ENCODE measurements at places on chromosomes 12 and 14.

- peak; percentile 74 for DNase-seq
Observed at GRCh38 chr14:99758121-99758821, 34.9 kb upstream of the EML1 start.

DNA sequence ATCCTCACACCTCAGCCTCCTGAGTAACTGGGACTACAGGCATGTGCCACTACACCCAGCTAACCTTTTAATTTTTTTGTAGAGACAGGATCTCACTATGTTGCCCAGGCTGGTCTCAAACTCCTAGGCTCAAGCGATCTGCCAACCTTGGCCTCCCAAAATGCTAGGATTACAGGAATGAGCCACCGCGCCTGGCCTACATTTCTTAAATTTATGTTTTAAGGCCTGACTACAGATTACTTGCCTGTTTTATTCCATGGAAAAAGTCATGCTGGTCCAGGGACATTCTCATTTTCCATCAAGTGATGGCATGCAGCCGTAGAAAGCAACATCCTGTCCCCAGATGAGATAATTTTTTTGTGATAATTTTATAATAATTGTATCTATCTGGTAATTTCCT is 6.1 kb downstream of the CD9 start:
- DNase-seq, result no peak

DNA sequence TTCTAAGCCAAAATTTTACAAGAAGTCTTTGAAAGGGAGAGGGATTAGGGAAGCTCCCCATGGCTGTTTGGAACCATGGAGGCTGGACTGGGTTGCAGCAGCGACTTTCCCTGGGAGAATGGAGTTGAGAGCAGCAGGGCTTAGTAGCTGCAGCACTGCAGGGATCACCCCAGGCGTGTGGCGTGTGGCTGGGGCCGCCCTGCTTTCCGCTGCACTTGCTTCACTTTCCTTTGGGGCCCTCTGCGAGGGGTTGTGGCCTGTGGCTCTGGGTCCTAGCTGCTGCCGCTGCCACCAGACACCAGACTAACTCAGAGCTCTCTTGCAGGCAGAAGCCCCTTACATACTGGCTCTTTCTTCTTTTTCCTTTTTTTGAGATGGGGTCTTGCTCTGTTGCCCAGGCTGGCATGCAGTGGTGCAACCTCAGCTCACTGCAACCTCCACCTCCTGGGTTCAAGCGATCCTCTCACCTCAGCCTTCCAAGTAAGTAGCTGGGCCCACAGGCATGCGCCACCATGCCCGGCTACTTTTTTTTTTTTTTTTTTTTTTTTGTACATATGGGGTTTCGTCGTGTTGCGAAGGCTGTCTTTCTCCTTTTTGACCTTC is 25.4 kb downstream of the CCDC62 start:
- DNase-seq, result no peak

GRCh38 chr14:70359076-70359424 is 433 bp downstream of the COX16 start:
- DNase-seq, result no peak

DNA sequence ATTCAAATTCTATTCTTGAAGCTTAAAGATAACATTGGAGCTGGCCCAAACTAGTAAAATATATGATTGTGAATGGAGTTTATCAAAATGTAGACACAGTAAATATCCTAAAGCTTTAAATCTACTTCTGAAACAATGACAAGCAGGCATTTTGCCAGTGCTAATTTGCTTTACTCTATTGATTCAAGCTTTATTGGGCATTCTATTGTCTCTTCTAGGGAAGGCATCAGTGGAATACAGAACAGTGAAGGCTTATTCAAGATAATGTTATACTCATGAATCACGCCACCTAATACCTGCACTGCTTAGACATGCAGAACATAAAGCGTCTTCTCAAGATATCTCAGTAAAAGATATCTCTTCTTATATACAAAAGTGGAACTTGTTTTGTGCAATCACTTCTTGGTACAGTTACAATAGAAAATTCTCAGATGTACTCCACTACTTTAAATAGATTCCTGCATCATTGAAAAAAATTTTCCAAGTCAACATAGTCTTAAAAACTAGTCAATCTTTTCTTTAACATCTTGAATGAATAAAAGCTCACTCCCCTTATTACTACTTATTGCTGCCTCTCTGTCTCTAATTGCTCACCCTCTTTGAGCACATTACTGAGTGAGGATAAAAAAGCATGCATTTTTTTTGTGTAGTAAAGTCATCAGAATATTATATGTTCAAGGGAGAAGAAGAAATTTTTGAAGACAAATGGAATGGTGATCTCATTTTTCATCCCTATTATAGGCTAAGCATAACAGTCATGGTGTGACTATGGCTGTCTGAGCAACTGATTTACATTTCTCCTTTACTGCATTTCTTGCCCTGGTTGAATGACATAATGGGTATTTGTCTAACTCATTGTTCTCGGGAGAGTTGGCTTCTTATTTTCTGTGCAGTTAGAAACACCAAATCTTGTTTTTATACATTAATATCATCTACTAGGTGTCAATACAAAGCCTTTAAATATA is 98.0 kb upstream of the E2F7 start:
- no peak for DNase-seq

DNA sequence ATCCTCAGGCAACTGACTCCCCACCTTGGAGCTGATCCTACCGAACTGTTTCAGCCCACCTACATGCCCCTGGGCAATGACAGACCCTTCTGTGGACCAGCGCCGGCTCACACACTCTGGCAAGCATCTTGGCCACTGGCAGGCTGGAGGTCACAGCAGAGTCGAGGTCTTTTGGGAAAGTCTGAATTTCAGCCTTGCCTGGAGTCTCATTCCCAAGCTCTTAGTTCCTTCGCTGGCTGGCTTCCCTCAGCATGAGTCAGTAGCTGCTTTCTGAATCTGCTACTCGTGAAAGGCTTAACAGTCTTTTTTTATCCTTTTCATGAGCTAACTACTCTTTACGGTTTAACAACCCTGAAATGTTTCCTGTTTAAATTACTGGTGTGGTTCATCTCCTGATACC is 44.5 kb downstream of the ASCL4 start:
- DNase-seq, result no peak

- DNase-seq, result no peak
Observed at GRCh38 chr12:101794574-101794973, 36.2 kb downstream of the GNPTAB start.

- DNase-seq, result no peak
Observed at GRCh38 chr12:39176356-39176755, 266.6 kb downstream of the KIF21A start.

DNA sequence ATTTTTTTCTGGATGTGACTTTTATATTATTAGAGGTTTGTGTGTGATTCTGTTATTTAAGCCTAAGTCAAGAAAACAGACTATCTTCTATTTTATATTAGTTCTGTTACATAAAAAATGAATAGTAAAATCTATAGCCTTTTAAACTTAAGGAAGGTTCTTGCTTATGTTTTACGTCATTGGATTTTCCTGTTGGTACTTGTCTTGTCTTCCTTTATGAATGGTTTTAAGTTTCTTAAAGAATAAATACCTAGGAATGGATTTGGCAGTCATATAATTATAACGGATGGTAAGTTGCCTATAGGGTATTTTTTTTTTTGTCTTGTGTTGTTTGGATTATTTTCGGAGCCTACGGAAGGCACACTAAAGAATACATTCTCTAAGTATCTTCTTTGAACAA is 161.8 kb upstream of the PTPRQ start:
- DNase-seq, result no peak

GRCh38 chr12:115375186-115375991 is 691.4 kb upstream of the TBX3 start:
- DNase-seq, result no peak

- no peak for DNase-seq
Observed at GRCh38 chr14:24851406-24851805, 198.5 kb downstream of the STXBP6 start.

GRCh38 chr14:32033543-32033942 is 43.6 kb upstream of the ARHGAP5 start:
- DNase-seq, result no peak

- DNase-seq, result no peak
Observed at GRCh38 chr14:52148371-52148770, 79.5 kb upstream of the NID2 start.

DNA sequence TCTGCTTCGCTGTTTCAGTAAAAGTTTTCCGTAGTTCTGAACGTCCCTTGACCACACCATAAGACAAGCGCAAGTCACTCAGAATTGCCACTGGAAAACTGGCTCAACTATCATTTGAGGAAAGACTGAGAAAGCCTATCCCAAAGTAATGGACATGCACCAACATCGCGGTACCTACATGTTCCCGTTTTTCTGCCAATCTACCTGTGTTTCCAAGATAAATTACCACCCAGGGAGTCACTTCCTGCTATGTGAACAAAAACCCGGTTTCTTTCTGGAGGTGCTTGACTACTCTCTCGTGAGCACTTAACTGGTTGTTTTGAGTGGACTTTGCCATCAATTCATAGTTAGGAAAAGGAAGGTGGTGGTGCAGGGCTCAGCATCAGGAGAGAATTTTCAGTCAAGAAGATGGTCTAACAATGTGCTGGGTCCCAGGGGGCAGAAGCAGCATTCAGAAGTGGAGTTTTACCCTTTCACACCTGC is 1.4 kb downstream of the EGLN3 start:
- no peak for DNase-seq

- DNase-seq, result no peak
Observed at GRCh38 chr12:712172-712863, 40.1 kb upstream of the WNK1 start.

DNA sequence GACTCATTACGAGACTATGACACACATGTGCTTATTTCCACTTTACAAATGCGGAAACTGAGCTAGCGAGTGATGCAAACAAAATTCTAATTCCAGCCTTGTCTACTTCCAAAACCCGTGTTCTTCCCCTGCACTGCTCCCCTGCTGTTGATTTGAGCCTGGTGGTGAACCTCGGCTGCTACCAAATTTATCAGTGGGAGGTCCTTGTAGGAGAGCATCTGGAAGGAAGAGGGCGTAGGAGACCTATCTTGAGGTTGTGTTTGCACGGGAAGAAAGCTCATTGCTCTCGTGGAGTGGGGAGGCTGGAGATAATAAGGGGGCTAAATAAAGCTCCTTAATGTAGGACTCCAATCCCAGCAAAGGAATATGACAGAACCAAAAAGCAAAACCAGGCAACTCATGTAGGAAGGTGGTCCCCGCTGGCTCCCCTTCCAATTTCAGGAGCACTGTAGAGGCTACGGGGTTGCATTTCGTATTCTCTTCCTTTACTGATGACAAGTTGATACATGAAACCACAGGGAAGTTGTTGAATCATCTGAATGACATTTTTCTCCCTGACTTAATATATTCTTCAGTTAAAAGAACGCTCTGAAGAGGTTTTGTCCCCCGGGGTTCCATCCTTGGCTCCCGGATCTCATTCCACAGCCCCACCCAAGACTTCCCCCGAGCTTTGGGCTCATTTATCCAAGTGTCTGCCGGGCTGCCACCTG is 52.6 kb downstream of the FZD10 start:
- no peak for DNase-seq

- no peak for DNase-seq
Observed at GRCh38 chr14:49199159-49199558, 387.0 kb downstream of the RPS29 start.

GRCh38 chr14:67820428-67820971 is 921 bp downstream of the RAD51B start:
- no peak for DNase-seq

DNA sequence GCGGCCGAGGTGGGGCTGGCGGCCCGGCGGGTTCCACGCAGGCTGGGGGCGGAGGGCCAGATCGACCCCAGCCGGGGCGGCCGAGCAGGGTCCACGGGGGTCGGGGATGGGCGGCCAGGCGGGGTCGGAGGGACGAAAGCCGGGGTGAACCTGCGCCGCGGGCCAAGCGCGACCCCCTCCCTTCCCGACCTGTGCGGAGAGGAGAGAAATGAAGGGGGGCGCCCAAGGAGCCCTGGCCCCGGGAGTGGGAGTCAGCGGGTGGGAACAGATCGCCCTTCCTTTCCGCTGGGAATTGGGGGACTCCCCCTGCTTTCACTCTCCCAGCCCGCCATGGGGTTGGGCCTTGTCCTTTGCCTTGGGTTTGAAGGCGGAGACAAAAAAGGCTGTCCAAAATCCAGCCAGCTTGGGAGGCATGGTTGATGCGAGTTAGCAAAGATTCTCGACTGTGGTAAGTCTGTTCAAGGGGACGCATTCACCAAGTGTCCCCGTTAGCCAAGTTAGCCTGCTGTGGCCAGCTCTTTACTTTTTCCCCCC is 559 bp upstream of the CKAP4 start:
- no peak for DNase-seq

DNA sequence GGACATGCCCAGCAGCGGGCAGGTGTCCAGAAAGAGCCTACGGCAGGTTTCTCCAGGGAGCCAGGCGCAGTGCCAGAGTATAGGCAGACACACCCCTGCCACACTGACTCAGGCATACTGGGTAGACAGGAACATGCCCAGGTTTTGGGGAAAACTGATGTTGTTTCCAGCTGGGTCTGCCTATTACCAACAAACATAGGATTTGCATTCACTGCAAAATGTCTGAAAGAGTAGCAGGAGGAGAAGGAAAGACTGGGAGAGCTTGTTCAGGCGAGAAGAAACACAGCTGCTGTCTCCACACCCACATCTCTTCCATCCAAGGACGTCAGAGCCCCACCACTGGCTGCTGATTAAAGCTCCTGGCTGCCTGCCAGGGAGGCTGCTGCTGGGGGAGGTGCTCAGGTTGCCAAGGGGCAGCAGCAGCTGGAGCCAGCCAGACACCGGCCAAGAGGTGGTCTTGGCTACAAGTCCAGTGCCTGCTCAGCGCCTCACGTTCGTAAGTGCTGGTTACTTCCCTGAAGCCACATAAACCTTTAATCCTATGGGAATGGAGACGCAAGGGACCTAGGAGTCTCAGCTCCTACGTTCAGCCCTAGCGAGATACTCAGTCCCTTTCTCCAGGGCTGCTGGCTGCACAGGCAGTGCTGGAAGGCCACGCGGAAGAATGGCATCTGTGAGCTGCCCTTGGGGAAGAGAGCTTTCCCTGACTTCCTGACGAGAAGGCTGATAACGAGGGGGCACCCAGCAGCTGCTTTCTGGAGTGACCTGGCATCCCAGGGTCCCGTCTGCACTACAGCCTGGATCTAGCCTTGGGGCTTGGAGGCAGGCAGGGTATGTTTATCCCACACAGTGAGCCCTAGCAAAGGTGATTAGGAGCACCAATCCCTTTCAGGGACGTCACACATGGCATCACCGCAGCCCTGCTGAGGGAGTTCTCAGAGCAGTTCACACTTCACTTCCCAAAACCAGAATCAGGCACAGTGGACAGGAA is 58.1 kb downstream of the PLEKHG3 start:
- DNase-seq, result peak; percentile 92

- no peak for DNase-seq
Observed at GRCh38 chr12:30985814-30986452, 59.4 kb downstream of the TSPAN11 start.

- DNase-seq, result no peak
Observed at GRCh38 chr14:77113644-77114043, 15.6 kb downstream of the CIPC start.

DNA sequence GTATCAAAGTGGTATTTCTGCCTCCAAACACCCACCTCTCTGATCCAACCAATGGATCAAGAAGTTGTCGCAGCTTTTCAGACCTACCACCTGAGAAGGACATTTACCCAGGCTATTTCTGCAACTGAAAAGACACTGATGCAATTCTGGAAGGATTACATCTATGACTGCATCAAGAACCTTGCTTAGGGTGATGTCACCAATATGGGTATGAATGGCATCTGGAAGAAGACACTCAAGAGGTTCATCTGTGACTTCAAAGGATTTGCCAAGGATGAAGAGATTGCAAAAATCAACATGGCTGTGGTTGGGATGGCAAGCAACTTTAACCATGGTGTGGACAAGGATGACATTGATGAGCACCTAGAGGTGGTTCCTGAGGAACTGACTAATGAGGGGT is 154.2 kb downstream of the PCNX1 start:
- no peak for DNase-seq

Data from DMS 273 treated with DMSO at 0.1 percent for 48 hours (cell line).